Fibroblast of lung (primary cell): ENCODE measurements at places on chromosomes 4 and X. TPM values are rescaled to one million over a fixed set of nuclear protein-coding genes. Genes with fewer than 3 reads are reported as not detected.

GRCh38 chrX:69126642-69127041 lies 38.6 kb downstream of the PJA1 start:
- no peaks in the 10 kb centered on the region for H3K27me3 ChIP-seq
- H3K27ac ChIP-seq: no peak overlapping the region
- H3K4me1 ChIP-seq: peaks cover 5% of the 10 kb centered on the region
- DNase-seq: no peak
- H3K36me3 ChIP-seq: no peaks in the 10 kb centered on the region
- H3K4me3 ChIP-seq: no peak overlapping the region

- no peaks in the 10 kb centered on the region for H3K4me1 ChIP-seq
- no peaks in the 10 kb centered on the region for H3K36me3 ChIP-seq
- H3K27me3 ChIP-seq: no peaks in the 10 kb centered on the region
These were observed 32.8 kb upstream of the IL13RA1 start for GRCh38 chrX:118694638-118695037.

DNA sequence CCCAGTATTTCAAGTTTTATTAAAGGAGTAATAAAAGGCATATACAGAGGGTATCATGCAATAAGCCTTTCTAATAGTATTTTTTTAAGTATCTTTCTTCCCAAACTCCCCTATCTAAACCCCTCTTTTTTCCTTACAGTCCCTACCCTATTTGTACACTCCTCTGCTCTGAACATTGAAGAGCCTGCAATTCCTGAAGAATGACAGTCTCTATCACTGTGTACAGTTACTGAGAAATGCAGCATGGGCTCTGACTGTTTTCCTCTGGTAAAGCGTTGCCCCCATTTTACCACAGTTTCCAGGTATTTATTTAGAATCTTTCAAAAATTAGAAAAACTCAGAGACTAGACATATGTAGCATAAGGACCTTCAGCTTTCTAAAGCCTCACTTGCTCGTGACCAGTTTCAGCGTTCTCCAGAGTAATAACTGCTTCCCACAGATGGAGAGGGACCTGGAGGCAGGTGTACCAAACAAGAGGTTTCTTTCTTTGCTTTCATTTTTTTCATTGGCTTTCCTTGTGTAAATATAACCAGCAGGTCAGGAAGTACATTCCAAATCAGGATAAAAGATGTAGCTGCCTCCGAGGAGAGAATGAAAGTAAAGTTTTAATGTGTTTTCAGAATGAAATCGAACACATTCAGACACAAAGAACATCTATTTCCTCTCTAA lies 230.8 kb downstream of the CFAP299 start:
- H3K4me3 ChIP-seq: peak overlapping the region; percentile 42
- H3K27ac ChIP-seq: no peak overlapping the region
- H3K27me3 ChIP-seq: no peaks in the 10 kb centered on the region
- DNase-seq: no peak
- no peaks in the 10 kb centered on the region for H3K36me3 ChIP-seq
- no peaks in the 10 kb centered on the region for H3K4me1 ChIP-seq

LRCH2 gene
- polyA plus RNA-seq: 7.0 and 7.9 TPM in 2 replicates

GRCh38 chrX:38594434-38594833 lies 33.1 kb downstream of the TSPAN7 start:
- no peaks in the 10 kb centered on the region for H3K4me1 ChIP-seq
- no peak for DNase-seq
- H3K27me3 ChIP-seq: no peaks in the 10 kb centered on the region
- H3K27ac ChIP-seq: no peak overlapping the region
- no peak overlapping the region for H3K4me3 ChIP-seq
- no peaks in the 10 kb centered on the region for H3K36me3 ChIP-seq

DNA sequence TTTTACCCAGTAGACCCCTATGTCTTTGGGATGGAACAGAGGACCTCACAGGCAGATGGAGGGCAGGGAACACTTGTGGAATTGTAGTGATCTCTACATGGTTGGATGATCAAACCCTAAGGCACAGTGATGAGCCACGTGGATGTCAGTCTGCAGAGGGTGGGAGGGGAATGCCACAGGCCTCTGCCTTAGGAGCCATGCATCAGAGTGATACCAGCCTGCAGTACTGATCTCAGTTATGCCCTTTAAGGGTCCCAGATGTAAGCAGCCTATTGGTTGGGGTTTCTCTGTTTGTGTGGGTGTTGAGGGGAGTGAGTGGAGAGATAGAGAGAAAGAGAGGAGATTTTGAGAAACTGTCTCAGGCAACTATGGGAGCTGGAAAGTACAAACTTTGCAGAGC lies 39.9 kb upstream of the XAGE1B start:
- no peak overlapping the region for H3K27ac ChIP-seq
- DNase-seq: no peak
- no peaks in the 10 kb centered on the region for H3K36me3 ChIP-seq
- no peak overlapping the region for H3K4me3 ChIP-seq
- H3K4me1 ChIP-seq: no peaks in the 10 kb centered on the region

DNA sequence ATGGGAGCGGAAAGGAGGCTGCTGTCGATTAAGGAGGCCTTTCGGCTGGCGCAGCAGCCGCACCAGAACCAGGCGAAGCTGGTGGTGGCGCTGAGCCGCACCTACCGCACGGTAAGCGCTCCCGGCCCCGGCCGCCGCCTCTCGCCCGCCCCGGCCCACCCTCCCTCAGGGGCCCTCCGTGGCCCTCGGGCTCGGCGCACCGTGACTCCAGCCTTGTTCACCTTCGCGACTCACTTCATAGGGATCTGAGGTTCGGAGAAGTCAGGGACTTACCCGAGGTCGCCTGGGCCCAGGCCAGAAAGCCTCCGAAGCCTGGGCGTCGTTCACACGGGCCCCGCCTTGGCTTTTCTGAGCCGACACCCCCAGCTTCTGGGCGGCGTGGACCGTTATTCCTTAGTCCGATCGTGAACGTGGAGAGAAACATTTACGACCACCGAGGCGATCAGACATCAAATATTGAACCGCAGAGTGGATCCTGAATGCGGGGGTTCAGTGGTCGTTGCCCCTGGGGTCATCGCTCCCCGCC lies 362 bp downstream of the NCAPG start:
- DNase-seq: peak; percentile 23
- H3K4me1 ChIP-seq: peaks cover 3% of the 10 kb centered on the region
- H3K27me3 ChIP-seq: no peaks in the 10 kb centered on the region
- H3K4me3 ChIP-seq: peak overlapping the region; percentile 98
- H3K27ac ChIP-seq: peak overlapping the region; percentile 76

DNA sequence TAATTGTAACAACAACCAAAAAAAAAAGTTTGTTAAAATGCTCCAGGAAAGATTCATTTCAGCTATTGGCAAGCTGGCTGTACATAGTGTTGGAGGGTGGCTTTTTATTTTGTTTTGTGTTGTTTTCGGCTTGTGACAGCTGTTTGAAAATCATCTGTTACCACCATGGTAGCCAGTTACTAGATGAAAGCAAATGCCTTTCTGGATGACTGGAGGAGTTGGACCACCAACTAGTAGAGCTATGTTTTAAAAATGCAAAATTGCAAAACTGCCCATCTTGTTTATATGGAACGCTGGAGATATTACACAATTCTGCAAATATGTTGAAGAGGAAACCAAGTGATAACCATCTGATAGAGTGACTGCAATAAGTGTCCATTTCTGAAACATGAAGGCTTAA lies 53.2 kb upstream of the TNIP3 start:
- H3K36me3 ChIP-seq: no peaks in the 10 kb centered on the region
- peak; percentile 76 for DNase-seq
- no peak overlapping the region for H3K4me3 ChIP-seq
- no peak overlapping the region for H3K27ac ChIP-seq
- H3K27me3 ChIP-seq: no peaks in the 10 kb centered on the region
- peaks cover 4% of the 10 kb centered on the region for H3K4me1 ChIP-seq

DNA sequence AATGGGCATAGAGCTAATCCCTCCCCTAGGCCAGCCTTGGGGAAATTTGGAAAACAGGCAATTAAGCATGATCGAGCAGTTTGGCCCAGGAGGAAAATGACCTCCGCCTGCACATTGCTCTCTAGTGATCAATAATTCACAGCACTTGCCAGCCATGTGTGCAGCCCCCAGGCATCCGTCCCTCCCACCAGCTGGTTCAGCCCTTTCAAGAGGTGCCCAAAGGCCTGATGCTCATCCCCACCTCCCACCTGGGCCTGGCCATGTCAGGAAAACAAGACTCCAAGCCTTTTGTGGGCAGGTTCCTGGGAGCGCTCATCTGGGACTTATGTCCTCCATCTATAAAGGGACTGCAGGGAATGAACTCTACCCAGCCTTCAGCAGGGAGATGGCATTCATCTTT lies 17.5 kb upstream of the PPP2R2C start:
- no peak overlapping the region for H3K4me3 ChIP-seq
- no peaks in the 10 kb centered on the region for H3K4me1 ChIP-seq
- no peaks in the 10 kb centered on the region for H3K27me3 ChIP-seq
- H3K36me3 ChIP-seq: no peaks in the 10 kb centered on the region
- no peak overlapping the region for H3K27ac ChIP-seq

SMR3B gene
- polyA plus RNA-seq: not detected in 2 replicates

DNA sequence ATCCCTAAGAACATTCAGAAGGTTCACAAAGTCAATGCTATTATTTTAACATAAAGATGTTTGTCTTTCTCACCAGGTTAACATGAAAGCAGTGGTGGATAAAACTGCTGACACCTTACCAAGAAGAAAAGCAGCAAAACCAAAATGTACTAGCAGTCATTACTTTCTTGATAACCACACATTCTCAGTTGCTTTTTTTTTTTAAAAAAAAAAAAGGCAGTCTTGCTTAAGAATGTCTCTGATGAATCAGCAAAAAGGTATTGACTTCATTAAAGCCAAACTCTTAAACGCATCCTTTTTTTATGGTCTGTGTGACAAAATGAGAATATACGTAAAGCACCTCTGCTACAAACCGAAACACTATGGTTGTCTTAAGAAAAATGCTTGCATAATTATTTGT lies 31.9 kb downstream of the CDKL2 start:
- no peaks in the 10 kb centered on the region for H3K36me3 ChIP-seq
- H3K4me1 ChIP-seq: no peaks in the 10 kb centered on the region
- no peak overlapping the region for H3K27ac ChIP-seq

GRCh38 chrX:131831185-131831520 lies 191.9 kb upstream of the STK26 start:
- no peak for DNase-seq
- H3K36me3 ChIP-seq: no peaks in the 10 kb centered on the region
- no peak overlapping the region for H3K27ac ChIP-seq
- H3K4me1 ChIP-seq: no peaks in the 10 kb centered on the region
- H3K4me3 ChIP-seq: no peak overlapping the region

GRCh38 chr4:80026100-80026499 lies 46.9 kb downstream of the ANTXR2 start:
- peak; percentile 16 for DNase-seq
- H3K4me1 ChIP-seq: no peaks in the 10 kb centered on the region
- peaks cover 4% of the 10 kb centered on the region for H3K36me3 ChIP-seq
- no peak overlapping the region for H3K4me3 ChIP-seq

- H3K27ac ChIP-seq: no peak overlapping the region
- H3K4me1 ChIP-seq: no peaks in the 10 kb centered on the region
- no peaks in the 10 kb centered on the region for H3K36me3 ChIP-seq
- no peak for DNase-seq
- H3K4me3 ChIP-seq: no peak overlapping the region
- no peaks in the 10 kb centered on the region for H3K27me3 ChIP-seq
These were observed 11.1 kb upstream of the LNX1 start for GRCh38 chr4:53602390-53602789.

RTL3 gene
- 0.38 and 0.40 TPM in 2 replicates for polyA plus RNA-seq

- H3K4me3 ChIP-seq: no peak overlapping the region
- no peaks in the 10 kb centered on the region for H3K27me3 ChIP-seq
- H3K36me3 ChIP-seq: no peaks in the 10 kb centered on the region
- H3K4me1 ChIP-seq: peaks cover 2% of the 10 kb centered on the region
- no peak overlapping the region for H3K27ac ChIP-seq
- no peak for DNase-seq
These were observed 173.0 kb downstream of the GPC3 start for GRCh38 chrX:133812402-133812801.

MAP9 gene
- 10.5 and 14.7 TPM in 2 replicates for polyA plus RNA-seq

DNA sequence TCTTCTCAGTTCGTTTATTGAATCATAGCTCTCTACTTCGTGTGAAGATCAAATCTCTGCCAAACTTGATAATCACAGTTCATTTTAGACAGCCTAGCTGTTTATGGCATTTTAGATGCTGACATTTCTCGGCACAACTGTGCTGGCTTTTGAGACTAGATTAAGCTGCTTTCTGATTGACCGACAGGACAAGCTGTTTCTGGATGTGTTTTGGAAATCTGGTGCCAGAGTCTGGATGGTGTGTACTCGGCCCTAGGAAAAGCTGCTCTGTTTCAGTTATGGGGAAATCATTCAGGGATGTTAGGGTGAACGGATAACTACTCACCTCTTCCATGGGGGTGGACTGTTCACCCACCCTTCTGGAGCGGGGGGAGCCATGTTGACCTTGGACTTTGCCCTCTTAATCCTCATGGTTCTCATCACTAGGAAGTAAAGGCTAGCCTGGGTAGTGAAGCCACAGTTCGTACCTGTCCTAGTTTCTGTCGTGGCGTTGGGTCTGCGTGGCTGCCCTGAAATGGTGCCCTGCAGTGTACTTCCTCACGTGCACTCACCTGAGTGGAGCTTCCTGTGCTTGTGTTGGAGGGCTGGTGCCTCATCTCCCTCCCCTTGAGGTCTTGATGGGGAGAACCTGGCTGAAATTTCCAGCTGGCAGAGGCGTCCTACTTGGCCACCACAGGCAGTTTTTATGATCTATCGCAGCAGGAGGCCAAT lies 13.7 kb upstream of the WDR1 start:
- no peaks in the 10 kb centered on the region for H3K4me1 ChIP-seq
- H3K4me3 ChIP-seq: no peak overlapping the region
- no peak for DNase-seq
- no peak overlapping the region for H3K27ac ChIP-seq
- H3K36me3 ChIP-seq: no peaks in the 10 kb centered on the region
- peaks cover 4% of the 10 kb centered on the region for H3K27me3 ChIP-seq

ARHGAP6 gene
- 5.9 and 11.5 TPM in 2 replicates for polyA plus RNA-seq

DNA sequence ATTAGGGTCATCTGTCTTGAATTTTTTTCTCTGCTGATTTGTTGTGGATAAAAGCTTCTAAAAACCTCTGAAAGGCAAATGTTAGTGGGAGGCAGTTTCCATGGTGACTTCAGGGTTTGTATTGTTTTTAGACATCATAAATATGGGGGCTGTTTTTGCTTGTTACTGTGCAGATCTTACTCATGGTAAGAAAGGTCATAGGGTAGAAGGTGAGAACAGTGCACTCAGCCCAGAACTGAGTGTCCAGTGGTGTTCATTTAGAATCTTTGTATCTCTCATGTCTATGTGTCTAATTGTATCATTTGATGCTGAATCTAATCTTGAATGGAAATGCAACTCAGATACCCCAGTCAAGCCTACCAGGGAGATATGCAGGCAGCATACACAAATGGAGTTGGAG lies 609.8 kb downstream of the ZNF674 start:
- no peak overlapping the region for H3K4me3 ChIP-seq
- H3K27me3 ChIP-seq: no peaks in the 10 kb centered on the region
- H3K36me3 ChIP-seq: no peaks in the 10 kb centered on the region
- no peaks in the 10 kb centered on the region for H3K4me1 ChIP-seq
- no peak overlapping the region for H3K27ac ChIP-seq
- no peak for DNase-seq

GRCh38 chr4:40581254-40582140 lies 48.2 kb downstream of the RBM47 start:
- no peak for DNase-seq
- H3K27ac ChIP-seq: no peak overlapping the region
- peaks cover under 1% of the 10 kb centered on the region for H3K27me3 ChIP-seq
- no peaks in the 10 kb centered on the region for H3K36me3 ChIP-seq
